ENCODE measurements at places on chromosomes 1 and 21. TPM values are rescaled to one million over a fixed set of nuclear protein-coding genes. Genes with fewer than 3 reads are reported as not detected.
A peak's percentile ranks its signal among the peaks of the same experiment; 100 is the strongest.

GRCh38 chr1:187909382-187909781 lies 1080.6 kb downstream of the PLA2G4A start:
- H3K4me3 ChIP-seq = no peak overlapping the region
- no peaks in the 10 kb centered on the region for H3K27me3 ChIP-seq
- no peak for DNase-seq
- H3K27ac ChIP-seq = no peak overlapping the region
- H3K4me1 ChIP-seq = no peaks in the 10 kb centered on the region

DNA sequence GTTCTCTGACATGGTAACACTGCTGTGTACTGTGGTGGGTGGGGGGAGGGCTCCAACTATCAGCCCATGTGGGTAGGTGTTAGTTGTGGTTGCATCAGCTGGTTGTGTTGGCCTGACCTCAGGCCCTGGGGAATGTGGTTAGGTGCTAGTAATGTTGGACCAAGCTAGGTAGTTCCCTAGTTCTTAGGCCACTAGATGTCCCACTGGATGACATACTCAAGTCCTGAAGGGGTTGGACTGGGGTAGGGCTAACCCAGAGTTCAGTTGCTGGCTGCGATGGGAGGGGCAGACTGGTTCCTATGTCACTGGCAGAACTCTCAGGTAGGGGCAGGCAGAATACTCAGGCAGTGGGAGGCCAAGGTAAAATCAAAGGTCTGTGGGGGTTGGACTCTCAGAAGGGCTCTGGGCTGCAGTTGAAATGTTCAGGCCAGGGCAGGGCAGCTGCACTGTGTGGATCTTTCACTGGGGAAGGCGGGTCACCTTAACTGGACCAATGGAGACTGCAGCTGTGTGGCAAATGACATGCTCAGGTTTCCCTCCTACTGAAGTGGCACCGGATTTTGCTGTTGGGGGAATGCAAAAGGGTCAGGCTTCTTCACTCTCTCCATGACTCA lies 870.7 kb downstream of the LRRIQ3 start:
- H3K4me1 ChIP-seq = no peaks in the 10 kb centered on the region
- no peak overlapping the region for H3K4me3 ChIP-seq
- no peak overlapping the region for H3K27ac ChIP-seq
- no peak for DNase-seq
- H3K36me3 ChIP-seq = no peaks in the 10 kb centered on the region

- no peaks in the 10 kb centered on the region for H3K27me3 ChIP-seq
- H3K27ac ChIP-seq = peak overlapping the region; percentile 17
- peaks cover 26% of the 10 kb centered on the region for H3K4me1 ChIP-seq
- peak overlapping the region; percentile 74 for H3K4me3 ChIP-seq
- peak; percentile 97 for DNase-seq
These were observed 228.9 kb upstream of the TMEM51 start for GRCh38 chr1:14924455-14925331.

DNA sequence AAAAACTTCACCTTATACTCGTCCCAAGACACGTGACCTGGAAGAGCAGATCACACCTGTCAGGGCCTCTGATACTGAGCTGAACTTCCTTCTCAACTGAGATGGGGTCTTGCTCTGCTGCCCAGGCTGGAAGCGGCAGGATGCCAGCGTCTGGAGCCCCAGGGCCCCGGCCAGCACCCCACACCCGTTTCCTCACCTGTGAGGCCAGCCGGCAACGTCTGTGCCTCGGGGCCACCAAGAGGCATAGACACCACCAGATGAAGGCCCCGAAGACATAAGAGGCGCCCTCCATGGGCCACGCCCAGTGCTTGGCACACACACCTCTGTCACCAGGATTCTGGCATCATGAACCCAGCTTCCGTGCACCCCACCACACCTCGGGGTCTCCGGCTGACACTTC lies 8.5 kb downstream of the SDF4 start:
- no peak overlapping the region for H3K4me3 ChIP-seq
- no peaks in the 10 kb centered on the region for H3K4me1 ChIP-seq
- no peak overlapping the region for H3K27ac ChIP-seq
- no peak for DNase-seq
- no peaks in the 10 kb centered on the region for H3K27me3 ChIP-seq

GRCh38 chr1:9784508-9785133 lies 39.1 kb downstream of the CLSTN1 start:
- H3K4me1 ChIP-seq = peaks cover 4% of the 10 kb centered on the region
- no peaks in the 10 kb centered on the region for H3K36me3 ChIP-seq
- H3K4me3 ChIP-seq = no peak overlapping the region
- peak; percentile 83 for DNase-seq
- H3K27ac ChIP-seq = no peak overlapping the region

GRCh38 chr1:109719337-109719837 lies 7.3 kb downstream of the GSTM5 start:
- peak overlapping the region; percentile 10 for H3K27ac ChIP-seq
- H3K4me3 ChIP-seq = no peak overlapping the region
- peaks cover 8% of the 10 kb centered on the region for H3K4me1 ChIP-seq
- H3K27me3 ChIP-seq = no peaks in the 10 kb centered on the region
- H3K36me3 ChIP-seq = no peaks in the 10 kb centered on the region
- DNase-seq = peak; percentile 83

GRCh38 chr1:13619909-13620308 lies 36.3 kb downstream of the PDPN start:
- DNase-seq = no peak
- H3K27ac ChIP-seq = no peak overlapping the region
- H3K36me3 ChIP-seq = no peaks in the 10 kb centered on the region
- H3K4me3 ChIP-seq = no peak overlapping the region
- no peaks in the 10 kb centered on the region for H3K27me3 ChIP-seq

DNA sequence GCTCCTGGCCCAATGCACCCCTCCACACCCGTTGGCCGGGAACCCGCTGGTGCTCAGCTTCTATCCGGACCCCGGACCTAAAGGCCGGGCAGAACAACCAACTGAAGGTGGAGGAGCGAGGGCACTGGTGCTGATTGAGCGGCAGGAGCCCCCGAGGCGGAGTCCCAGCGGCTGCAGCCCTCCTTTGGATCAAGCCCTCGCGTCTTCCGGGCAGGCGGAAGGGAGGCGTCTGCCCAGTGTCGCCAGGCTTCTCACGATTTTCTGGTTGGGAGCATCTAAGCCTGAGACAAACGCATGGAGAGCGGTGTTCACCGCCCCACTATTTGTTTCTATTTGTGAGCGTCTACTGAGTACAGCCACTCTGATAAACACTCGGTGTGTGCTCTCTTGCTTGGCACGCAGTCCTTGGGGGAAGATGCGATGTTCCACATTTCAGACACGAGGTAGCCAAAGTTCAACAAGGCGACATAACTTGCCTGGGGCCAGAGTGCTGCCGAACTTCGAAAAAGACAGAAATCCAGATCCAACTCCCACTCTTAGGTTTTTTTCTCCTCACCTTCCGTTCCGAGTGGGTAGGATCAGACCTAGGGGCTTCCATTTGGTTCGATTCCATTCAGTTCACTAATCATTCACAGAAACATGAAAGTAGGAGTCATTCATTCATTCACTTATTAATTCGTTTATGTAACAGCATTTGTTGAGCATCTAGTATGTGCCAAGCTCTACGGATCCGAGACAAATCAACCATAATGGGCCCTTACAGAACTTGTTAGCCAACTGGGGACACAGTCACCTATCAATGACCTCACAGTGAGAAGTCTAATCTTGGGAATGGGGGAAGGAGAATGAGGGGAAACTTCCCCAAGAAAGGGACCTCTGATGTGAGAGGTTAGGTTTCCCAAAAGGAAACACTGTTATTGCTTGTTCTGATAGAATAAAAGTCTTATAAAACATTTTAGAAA lies 4.9 kb upstream of the DMRTA2 start:
- peaks cover 100% of the 10 kb centered on the region for H3K27me3 ChIP-seq
- no peaks in the 10 kb centered on the region for H3K36me3 ChIP-seq
- H3K4me1 ChIP-seq = no peaks in the 10 kb centered on the region
- H3K27ac ChIP-seq = no peak overlapping the region

DNA sequence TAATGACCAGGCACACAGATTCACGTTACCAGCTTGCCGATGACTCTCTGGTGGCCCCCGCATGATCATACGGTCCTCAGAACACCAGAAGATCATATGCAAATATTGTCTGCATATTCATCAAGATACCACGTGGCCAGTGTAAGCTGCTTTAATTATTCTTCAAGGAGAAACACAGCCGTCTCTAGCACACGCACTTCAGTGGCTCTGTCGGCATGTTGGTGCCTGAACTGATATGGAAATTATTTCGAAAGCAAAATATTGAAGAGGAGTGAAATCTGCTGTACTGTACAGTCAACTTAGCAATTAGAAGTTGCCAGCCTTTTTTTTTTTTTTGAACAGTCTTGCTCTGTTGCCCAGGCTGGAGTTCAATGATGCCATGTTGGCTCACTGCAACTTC lies 5.9 kb upstream of the KIF26B start:
- H3K36me3 ChIP-seq = no peaks in the 10 kb centered on the region
- H3K27me3 ChIP-seq = peaks cover 27% of the 10 kb centered on the region
- no peak overlapping the region for H3K4me3 ChIP-seq
- no peak overlapping the region for H3K27ac ChIP-seq

DNA sequence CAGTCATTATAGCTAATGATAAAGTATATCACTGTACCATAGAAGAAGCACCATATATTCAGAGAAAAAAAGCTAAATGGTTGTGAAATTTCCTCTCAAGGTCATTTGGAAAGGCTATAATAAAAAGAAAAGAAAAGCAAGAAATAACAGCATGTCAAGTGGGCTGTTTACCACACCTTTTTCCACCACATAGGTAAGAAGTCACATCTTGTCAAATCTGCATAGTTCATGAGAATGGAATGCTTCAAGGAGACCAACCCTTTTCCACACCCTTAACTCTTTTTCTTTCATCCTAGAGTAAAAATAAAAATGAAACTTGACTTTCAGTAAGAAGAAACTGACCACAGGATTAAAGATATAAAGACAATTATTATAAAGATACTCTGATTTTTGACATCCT lies 91.2 kb downstream of the ATP6V1G3 start:
- H3K27me3 ChIP-seq = no peaks in the 10 kb centered on the region
- H3K4me3 ChIP-seq = no peak overlapping the region
- DNase-seq = no peak
- no peak overlapping the region for H3K27ac ChIP-seq

DNA sequence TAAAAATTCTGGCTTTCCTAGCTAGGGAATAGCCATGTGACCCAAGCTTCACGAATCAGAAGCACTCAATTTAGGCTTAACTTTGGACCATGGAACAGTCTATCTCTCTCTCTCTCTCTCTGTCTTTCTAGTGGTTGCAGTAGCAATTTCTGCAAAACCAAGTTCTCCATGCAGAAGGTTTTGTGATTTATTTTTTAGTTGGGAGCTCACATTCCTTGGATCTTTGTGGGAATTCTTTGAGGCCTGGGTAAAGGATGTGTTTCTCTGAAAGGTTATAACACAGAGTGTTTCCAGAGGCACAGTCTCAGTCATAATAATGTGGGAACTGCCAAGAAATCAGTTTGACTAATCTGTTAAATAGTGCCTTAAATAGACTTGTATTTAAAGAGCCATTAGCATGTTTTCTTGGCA lies 112.3 kb upstream of the COL11A1 start:
- peaks cover 5% of the 10 kb centered on the region for H3K4me1 ChIP-seq
- no peak overlapping the region for H3K4me3 ChIP-seq
- H3K27ac ChIP-seq = peak overlapping the region; percentile 25

GRCh38 chr21:39079617-39080016 lies 103.6 kb downstream of the PSMG1 start:
- H3K4me3 ChIP-seq = no peak overlapping the region
- H3K4me1 ChIP-seq = no peaks in the 10 kb centered on the region
- H3K27me3 ChIP-seq = peaks cover 35% of the 10 kb centered on the region
- H3K36me3 ChIP-seq = no peaks in the 10 kb centered on the region
- H3K27ac ChIP-seq = no peak overlapping the region

GRCh38 chr1:198687429-198687828 lies 48.6 kb downstream of the PTPRC start:
- no peaks in the 10 kb centered on the region for H3K36me3 ChIP-seq
- peaks cover 22% of the 10 kb centered on the region for H3K4me1 ChIP-seq
- no peak for DNase-seq

The CAPN8 gene
- total RNA-seq = not detected

The ABCG1 gene
- total RNA-seq = under 0.01 TPM
